Fibroblast of lung (primary cell): ENCODE measurements at places on chromosomes 7 and 10.
A peak's percentile ranks its signal among the peaks of the same experiment; 100 is the strongest.

DNA sequence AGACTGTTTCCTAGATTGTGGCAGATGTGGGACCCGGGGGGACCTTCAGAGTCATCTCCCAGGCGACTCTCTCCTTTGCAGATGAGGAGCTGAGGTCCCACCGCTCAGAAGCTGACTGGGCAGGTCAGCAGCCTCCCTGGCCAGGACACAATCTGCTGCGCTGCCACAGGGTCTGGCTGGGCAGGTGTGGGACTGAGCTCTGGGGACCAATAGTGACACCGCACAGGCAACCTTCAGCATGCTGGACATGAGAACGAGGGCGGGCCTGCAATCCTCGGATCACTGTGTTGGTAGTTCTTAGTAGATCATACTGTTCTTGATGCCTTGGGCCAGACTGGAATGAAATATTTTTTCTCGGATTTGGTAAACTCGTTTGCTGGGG lies 20.5 kb upstream of the CRYGN start:
- DNase-seq, result no peak

DNA sequence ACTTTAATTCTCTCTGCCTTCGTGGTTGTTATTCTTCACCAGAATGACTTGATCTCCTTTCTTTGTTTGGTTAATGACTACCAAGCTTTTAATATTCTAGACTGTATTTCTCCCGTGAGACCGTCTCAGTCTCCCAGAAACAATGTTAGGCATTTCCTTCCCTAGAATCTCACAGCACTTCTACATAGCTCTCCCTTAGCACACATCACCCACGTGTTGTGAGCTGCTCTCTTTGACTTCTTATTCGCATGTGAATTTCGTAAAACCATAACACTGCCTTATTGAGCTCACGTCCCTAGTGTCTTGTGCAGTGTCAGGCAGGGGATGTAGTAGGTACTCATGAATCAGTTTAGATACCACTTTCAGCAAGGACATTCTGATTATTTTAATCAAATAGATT lies 57.5 kb upstream of the MGAM2 start:
- DNase-seq, result no peak

DNA sequence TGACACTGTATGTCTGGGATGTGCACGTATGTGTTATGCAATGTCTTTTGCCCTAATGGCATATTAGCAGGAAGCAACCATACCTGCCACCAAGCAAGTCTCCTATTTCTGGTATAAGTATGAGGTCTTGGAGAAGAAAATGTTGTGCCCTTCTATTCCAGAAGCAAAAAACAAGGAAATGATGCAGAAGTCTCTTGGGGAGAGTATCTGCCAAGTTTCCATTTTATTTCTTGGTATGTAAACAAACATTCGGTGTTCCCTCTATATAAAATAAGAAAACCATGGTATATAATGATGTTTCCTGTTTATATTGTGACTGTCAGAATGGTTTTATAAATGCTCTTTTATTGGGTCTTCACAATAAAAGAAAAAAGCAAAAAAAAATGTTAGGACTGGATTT lies 19.3 kb upstream of the MYO3A start:
- DNase-seq, result no peak

DNA sequence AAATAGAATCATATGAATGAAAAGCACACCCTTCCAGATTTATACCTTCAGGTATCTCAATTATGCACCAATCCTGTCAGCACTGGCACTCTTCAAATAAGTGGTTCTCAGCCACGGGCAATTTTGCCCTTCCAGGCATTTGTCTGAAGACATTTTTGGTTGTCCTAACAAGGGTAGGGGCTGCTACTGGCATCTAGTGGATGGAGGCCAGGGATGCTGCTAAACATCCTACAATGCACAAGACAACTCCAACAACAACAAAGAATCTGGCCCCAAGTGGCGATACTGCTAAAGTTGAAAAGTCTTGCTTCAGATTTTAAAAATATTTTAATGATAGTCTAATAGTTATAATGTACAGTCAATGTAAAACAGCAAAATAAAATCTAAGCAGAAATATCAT lies 16.1 kb downstream of the CCDC186 start:
- DNase-seq, result no peak

- DNase-seq, result no peak
Measured at GRCh38 chr10:99280472-99280871, 44.8 kb upstream of the HPSE2 start.

- peak; percentile 48 for DNase-seq
Measured at GRCh38 chr7:44621034-44621749, 14.8 kb downstream of the OGDH start.

- DNase-seq, result peak; percentile 52
Measured at GRCh38 chr7:36999626-37000485, 275.6 kb upstream of the AOAH start.

GRCh38 chr10:111392159-111392558 lies 315.3 kb downstream of the ADRA2A start:
- no peak for DNase-seq
